NCI-H446 (cell line): ENCODE measurements at places on chromosomes 2 and 18.

DNA sequence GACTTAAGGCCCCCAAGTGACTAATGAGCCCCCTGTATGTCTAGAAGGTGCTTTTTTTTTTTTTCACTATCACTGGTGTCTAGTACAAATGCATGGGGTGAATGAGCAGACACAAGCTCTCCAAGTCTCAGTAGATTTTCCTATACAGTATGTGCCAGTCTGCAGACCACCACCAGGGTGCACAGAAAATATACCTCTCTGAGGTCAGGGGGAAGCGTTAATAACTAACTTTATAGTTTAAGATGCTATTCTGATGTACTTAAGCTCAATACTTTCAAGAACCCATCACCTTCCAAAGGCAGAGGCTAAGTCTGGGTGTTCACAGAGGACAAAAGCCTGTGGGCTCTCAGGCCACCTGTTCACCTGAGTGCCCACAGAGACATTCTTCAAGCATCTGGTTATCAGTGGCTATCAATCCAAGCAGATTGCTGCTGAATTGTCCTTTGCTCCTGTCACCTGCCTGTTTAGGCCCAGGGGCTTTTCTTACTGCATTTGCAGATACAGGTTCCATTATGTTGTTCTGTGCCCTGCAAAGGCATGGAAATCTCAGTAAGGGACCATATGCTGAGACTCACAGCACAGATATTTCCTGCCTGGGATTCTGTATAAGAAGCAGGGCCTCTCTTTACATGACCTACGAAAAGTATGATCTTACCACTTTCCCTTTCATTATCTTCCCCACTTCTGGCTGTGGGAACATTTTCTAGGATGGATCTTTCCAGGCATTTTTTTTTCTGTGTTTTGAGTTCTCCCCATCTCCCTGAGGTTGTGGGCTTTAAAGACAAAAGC is 534.6 kb downstream of the TNS1 start:
- no peak for DNase-seq

DNA sequence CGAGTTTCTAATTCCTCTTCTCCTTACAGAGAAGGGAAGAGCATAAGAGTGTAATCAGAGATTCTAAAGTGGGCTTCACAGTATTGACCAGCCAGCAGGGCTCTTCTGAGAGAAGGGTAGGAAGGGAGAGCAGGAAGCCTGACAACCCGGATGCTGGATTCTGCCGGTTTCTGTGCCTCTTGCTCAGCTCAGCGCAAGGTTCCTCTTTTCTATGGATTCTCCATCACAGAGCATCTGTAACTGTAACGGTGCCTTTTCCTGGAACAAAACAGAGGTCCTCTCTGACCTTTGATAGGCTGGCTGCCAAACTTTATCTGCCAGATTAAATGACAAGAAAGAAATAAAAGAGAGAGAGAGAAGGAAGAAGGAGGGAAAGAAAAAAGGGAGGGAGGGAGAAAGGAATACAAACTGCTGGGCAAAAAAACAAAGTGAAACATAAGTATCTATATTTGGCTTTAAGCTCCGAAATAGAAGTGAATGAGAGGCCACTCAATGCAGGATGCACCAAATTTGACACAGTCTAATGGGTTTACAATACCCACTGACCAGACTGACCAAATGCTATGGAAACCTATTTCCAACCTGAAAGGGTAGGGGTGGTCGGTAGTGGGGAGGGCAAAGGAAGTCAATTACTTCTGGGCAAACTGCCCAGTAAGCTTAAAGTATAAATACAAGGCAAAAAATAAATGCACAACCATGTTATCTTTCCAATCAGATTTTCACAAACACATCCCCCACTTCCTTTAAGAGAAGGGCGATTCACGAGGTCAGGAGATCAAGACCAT is 59.2 kb downstream of the PIEZO2 start:
- no peak for DNase-seq

DNA sequence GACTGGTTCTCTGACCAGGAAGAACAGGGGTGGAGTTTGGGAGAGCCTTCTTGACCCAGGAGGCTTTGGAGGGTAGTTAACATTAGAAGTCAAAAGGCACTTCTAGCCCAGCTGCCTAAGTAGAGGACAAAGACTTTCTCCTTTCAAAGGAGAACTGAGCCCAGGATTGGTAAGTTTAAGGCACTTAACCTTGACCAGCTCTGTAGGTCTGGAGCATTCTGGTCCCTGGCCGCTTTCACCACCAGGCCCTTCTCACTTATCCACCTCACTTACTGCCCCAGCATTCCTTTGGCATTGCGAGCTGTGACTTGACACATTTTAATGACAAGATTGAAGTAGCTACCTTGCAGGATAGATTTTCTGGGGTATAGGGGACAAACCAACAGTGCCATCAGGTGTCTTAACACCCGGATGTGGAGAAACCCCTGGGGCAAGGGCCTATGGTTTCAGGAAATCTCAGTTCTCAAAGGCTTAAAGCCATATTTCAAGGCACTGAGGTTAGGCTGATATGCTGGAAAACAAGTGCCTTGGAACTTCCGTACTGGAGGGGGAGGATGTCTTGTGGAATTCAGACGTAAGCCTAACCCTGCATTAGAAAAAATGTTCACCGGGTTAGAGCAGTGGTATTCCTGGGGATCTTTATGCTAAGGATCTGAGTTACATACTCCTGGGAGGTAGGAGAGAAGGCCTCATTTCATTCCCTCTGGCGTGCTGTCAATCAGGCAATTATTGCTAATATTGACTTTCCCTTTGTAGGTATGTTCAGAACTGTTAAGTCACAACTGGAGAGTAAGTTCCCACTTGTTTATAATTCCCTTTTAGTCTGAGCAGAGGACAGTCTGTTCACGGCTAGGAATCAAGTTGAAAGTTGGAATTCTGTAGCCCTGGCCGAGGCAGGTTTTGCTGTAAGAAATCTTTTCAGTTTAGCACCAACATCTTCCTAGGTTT is 4.3 kb downstream of the C2orf68 start:
- DNase-seq, result no peak

GRCh38 chr2:12199491-12200211 is 453.2 kb downstream of the LPIN1 start:
- no peak for DNase-seq

DNA sequence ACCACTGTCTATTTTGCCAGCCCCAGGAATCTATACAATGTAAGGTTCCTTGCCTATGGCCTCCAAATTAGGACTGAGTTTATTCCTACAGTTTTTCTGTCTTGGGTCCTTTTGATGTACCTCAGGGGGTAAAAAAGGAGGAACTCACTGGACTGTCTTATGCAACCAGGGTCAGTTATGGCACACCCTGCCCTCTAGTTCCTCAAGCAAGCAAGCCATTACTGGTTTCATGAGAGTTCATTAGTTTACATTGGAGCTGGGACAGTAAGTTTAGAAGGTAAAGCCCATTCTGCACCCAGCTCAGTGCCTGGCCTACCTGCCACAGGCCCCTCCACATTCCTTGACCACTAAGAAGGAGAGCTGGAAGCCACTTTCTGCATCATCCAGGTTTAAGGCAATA is 68.7 kb upstream of the WIPF1 start:
- DNase-seq, result no peak

DNA sequence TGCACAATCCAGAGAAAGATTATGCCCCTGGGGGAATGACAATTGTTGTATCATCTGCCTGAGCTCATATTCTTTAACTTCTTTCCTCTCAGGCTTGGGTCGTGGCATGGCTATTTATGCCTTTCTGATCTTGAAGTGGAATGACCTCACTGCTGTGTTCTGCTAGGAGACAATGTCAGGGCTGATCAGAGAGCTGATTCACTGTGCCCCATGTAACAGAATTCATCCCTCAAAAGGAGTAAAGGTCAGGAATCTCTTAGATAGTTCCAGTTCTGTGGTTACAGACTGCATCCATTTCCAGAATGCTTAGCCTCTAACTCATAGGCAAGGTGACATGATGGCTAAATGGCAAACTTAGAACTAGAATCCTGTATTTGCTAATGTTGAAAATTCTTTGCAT is 511.7 kb upstream of the CNTNAP5 start:
- no peak for DNase-seq

DNA sequence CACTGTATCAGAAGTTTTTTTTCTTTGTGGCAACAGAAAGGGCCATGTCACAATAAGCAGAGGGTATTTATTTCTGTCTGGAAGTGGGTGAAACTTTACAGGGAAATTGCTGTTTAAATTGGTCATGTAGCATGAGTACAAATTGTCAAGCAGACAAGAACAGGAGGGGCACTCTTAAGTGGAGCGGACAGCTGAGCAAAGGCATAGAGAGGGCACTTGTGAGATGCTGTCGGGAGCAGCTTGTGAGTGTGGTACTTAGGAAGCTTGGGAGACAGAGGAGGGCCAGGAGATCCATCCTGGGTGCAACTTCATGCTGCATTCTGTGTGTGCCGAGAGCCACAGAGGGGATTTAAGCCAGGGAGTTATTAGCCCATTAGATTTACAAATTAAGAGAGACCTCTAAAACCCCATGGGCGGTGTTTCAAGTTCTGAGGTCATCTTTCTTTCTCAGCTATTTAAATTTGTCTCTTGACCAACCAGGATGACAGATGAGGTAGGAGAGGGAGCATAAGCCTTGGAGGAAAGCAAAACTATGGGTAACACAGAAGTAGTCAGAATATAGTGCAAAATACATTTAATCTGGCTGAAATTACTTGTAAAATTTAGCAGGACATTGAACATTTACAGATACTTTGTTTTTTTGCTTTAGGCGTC is 30.4 kb downstream of the INPP4A start:
- no peak for DNase-seq

DNA sequence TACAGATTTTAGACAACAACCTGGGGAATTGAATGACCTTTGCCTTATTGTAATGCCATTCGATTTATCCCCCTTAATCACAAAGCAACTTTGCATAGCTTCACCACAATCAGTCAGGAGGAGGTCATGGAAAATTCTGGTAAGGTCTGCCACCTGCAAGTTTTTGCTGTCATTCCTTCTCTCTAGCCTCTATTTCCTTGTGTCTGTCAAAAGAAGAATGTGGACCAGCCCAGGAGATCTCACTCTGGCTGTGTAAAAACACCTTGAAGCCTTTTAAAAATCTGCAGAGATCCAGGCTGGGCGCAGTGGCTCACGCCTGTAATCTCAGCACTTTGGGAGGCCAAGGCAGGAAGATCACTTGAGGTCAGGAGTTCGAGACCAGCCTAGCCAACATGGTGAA is 74.1 kb upstream of the BZW1 start:
- no peak for DNase-seq

DNA sequence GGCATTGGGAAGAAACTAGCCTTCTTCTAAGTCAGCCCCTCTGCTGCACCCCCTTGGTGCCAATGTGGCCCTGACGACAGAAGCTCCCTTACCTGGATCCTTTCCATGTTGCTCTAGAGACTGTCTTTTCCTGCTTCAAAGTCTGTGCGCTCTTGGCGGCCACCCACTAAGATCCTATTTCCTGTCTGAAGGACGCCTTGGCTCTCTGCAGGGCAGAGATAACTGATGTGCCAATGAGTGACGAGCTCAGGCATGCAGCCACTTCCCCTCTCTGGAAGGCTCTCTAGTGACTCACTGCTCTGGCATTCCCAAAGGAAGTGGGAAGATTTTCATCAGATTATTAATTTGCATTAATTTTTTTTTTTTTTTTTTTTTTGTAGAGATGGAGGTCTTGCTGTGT is 273.5 kb downstream of the CDH20 start:
- peak; percentile 90 for DNase-seq

- peak; percentile 41 for DNase-seq
Observed at GRCh38 chr2:152432206-152432653, 97.3 kb downstream of the FMNL2 start.

- peak; percentile 4 for DNase-seq
Observed at GRCh38 chr2:36456227-36457175, 100.9 kb downstream of the CRIM1 start.

DNA sequence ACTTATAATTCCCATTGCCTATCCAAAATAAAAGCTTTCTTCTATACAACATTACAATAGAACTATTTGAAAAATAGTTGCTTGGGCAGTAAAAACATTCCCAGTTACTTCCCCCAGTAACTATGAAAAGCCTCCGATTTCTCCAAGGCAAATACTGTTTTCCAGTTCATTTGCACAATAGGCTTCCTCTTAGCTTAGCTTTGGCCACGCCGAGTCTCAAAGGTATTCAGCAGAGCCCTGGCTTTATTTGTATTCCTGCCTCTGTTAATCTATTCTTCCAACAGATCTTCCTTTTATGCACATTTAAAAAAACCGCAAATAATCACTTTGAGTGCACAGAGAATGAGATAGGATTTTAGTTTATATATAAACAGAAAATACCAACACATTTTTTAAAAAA is 836.8 kb upstream of the VRK2 start:
- no peak for DNase-seq

GRCh38 chr18:31244771-31245394 is 73.1 kb upstream of the DSG1 start:
- DNase-seq, result no peak

- DNase-seq, result no peak
Observed at GRCh38 chr2:24469148-24469650, 21.9 kb upstream of the NCOA1 start.

GRCh38 chr2:177930916-177931315 is 141.7 kb downstream of the PDE11A start:
- no peak for DNase-seq

- DNase-seq, result peak; percentile 76
Observed at GRCh38 chr2:54945391-54946219, 104.6 kb downstream of the RTN4 start.

- no peak for DNase-seq
Observed at GRCh38 chr2:189258616-189259365, 79.2 kb upstream of the COL5A2 start.

GRCh38 chr2:70381235-70381634 is 79.4 kb upstream of the FAM136A start:
- no peak for DNase-seq

GRCh38 chr18:79411614-79412526 is 16.1 kb downstream of the NFATC1 start:
- DNase-seq, result no peak

GRCh38 chr2:241868661-241869081 is 858 bp upstream of the RTP5 start:
- DNase-seq, result no peak

DNA sequence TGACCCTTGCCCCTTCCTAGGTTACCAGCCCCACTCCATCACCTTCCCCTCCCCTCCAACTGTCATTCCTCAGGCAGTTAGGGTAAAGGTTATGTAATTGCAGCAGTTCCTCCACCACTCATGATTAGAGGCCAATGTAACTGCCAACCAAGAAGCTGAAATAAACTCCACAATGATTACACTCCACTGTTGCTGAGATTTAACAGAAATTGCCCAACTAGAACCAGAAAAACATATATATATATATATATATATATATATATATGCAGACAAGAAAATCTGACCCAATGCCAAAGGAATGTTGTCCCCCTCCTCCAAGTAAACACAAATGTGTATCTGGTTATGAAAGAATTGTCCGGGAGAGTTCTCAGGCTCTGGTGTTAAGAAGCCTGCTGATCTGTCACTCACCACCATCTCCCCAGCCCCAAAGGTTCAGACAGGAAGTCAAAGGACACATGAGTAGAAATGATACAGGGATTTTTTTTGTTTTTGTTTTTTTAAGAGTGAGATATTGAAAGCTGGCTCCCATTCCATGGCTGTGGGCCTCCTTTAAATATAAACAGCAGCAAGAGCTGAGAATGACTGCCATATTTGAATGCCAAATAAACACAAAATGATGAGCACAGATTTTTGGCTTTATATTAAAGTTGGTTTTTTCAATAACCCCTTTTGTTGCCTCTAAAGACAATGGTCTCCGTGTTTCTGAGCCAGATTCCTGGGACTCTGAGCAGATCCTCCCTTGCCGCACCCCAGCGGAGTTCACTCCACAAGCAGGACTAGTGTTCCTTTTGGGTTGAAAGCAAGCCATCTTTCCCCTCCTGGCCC is 127.2 kb upstream of the MAPRE2 start:
- DNase-seq, result no peak
